ENCODE measurements at places on chromosomes 13 and 19.

DNA sequence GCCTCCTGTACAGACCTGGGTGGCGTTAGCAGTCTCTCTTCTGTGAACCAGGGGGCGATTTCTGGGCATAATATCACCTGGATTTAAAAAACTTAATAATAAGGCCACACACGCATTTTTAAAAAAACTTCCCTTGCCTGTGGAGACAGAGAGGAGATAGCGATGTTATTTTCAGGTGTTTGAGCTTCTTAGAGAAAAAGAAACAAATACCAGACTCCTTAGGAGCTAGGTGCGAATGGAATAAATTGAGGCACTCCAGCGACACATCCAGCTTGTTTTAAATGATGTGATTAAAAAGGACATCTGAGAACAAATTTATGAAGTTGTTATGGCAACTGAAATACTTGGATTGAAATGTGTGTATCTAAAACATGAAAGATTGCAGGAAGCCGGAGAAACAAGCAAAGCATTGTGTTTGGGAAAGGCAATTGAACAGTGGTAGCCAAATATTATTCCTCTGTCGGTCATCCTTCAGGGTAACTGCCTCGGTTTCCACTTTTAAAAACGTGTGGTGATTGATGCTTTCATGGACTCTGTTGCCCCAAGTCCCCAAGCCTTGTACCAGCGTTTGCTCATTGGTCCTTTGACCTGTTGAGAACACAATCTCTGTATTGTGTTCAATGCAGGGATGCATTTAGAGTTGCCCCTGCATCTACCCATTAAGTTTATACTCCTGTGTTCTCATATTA is 158.7 kb downstream of the TM9SF2 start:
- no peak for DNase-seq

- DNase-seq, result no peak
These were observed 766.4 kb downstream of the GPC5 start for GRCh38 chr13:92164822-92165221.

DNA sequence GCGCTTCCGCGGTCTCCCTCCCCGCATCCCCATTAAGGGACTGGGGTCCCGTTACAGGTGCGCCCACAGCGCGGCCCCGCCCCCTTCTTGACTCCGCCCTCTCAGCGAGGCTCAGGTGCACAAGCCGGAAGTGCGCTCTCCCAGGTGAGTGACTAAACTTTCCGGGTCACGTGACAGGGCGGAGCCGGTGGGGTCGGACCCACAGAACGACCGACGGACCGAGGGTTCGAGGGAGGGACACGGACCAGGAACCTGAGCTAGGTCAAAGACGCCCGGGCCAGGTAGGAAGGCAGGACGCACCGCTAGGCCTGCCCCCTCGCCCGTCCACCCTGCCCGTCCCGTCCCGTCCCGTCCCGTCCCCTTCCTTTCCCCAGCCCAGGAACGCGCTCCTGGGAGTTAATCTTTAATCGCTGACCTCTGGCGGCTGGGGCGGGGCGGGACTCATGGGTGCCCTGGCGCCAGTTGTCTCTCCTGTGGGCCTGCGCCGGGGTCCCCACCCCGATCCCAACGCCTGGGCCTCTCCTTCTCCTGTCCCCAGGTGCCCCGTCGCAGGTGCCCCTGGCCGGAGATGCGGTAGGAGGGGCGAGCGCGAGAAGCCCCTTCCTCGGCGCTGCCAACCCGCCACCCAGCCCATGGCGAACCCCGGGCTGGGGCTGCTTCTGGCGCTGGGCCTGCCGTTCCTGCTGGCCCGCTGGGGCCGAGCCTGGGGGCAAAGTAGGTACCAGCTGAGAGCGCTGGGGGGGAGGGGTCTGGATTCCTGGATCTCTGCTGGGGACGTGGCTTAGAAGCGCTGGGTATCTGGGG is at the start of gene CRB3:
Gene CRB3 (plus strand): TSS at position 202 of the 804 bp plus-strand sequence. CDS start 431 bp downstream, at position 633.
- DNase-seq, result no peak

GRCh38 chr13:35964863-35965180 is 166.4 kb downstream of the DCLK1 start:
- DNase-seq, result no peak

GRCh38 chr19:407511-408440 is 1.2 kb downstream of the C2CD4C start:
- DNase-seq, result no peak

DNA sequence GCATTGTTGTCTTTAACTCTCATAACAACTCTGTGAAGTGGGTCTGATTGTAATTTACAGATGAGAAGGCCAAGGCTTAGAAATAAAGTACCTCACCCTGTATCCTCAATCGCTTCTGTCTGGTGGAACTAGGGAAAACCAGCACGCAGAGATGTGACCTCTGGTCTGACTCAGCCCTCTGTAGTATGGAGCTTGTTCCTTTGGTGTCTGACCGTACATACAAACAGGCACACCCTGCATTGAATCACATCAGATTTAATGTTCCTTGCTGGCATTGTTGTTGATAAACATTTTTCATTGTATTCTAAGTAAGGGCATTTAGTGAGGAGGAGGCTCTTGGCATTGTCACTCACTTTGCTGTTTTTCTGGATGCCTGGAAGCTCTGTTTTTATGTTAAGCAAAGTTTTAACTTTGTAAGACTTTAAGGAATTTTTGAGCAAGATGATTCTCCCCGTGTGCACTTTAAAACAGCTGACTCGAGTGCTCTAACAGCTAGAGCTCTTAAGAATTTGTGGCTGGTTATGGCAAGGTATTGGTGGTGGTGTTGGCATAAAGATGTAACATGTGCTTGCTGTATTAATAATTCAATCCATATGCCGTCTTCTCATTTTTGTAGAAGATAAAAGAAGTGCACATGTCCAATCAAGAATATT is 89.0 kb upstream of the SPATA13 start:
- no peak for DNase-seq

DNA sequence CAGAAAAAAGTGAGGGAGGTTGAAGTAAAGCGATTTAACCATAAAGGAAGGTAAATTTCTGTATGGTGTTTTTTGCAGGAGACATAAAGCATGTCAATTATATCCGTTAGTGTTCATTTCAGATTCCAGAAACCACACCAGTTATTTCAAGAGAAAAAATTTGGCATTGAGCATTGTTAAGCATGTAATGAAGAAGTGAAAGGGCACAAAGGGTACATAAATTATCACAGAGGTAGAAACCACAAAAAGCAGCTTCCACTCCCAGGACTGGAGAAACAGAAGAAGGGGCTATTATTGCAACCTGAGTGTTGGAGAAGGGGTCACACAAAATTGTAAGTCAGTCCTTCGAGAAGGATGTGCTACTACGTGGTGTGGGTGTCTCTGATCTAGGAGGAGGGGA is 72.2 kb upstream of the DACH1 start:
- DNase-seq, result no peak

DNA sequence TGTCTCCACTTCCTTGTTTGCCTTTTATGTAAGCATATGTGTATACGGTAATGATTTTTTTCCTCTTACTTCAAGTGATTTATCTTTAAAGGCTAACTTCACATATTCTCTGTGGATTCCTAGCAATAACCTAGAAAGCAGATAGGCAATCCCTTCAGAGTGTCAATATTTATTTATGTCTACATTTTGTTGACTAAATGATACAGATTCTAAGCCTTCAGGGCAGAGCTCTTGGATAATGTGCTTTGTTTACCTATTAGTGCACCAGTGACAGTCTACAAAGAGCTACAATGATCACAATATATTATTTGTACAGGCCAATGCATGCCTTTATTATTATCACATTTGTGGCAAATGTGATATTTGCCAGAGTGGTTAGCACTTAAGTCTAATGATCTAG is 406.2 kb downstream of the EFNB2 start:
- no peak for DNase-seq

- no peak for DNase-seq
These were observed 1.1 kb upstream of the PPP1R12C start for GRCh38 chr19:55118401-55118991.

DNA sequence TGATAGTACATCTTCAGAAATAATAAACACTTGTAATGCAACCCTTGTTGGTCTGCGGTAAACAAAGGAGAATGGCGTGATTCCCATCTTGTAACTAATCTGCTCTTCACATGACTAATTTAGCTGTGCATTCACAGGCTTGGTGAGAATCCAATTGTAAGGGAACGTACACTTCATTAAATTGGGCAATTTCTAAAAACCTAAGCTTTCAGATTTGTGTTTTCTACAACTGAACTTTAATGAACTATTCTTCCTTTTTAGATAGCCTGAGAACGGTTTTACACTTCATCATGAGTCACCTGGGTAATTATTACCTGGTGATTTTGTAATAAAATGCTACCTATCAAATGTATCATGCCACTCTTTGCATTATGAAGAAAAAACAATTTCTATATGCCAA is 306.9 kb downstream of the KLF5 start:
- no peak for DNase-seq

DNA sequence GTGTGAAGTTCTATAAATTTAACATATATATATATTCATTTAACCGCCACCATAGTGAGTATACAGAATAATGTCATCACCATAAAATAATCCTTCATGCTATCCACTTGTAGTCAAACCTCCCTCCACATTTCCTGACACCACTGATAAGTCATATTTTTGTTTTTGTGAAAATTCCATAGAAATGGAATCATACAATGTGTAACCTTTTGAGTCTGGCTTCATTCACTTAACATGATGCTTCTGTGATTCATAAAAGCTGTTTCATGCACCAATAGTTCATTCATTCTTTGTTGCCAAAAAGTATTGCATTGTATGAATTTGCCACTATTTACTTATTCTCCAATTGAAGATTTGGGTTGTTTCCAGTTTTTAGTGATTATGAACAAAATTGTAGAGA is 497.5 kb upstream of the PCDH20 start:
- DNase-seq, result no peak

- no peak for DNase-seq
These were observed 108.4 kb downstream of the KLF5 start for GRCh38 chr13:73167028-73167820.

DNA sequence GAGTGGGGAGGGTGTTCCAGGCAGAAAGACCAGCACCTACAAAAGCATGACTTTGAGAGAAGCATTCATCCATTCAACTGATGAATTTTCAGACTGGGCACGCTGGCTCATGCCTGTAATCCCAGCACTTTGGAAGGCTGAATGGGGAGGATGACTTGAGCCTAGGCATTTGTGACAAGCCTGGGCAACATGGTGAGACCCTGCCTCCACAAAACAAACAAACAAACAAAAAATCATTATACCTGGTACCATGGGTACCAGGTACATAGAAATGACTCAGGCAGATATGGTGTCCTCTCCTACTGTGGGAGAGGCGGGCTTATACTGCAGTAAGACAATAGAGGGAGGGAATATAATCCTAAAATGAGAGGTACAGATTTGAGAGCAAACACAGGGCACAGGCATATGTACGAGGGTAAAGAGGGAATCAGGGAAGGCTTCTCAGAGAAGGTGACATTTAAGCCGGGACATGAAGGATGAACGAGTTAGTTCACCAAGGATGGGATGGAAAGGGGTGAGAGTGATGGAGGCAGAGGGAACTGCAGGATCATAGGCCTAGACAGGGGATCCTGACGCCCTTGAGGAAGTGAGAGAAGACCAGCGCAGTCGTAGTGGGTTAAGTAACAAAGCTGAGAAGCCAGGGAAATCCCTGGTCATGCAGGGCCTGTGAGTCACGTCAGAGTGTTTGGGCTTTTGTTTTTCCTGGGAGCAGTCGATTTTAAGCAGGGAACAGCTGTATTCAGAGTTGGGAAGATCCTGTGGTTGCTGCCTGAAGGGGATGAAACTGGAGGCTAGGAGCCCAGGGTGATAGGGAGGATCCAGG is 2.9 kb downstream of the CYP2S1 start:
- DNase-seq, result no peak

GRCh38 chr13:42099962-42100675 is 51.7 kb downstream of the DGKH start:
- no peak for DNase-seq

DNA sequence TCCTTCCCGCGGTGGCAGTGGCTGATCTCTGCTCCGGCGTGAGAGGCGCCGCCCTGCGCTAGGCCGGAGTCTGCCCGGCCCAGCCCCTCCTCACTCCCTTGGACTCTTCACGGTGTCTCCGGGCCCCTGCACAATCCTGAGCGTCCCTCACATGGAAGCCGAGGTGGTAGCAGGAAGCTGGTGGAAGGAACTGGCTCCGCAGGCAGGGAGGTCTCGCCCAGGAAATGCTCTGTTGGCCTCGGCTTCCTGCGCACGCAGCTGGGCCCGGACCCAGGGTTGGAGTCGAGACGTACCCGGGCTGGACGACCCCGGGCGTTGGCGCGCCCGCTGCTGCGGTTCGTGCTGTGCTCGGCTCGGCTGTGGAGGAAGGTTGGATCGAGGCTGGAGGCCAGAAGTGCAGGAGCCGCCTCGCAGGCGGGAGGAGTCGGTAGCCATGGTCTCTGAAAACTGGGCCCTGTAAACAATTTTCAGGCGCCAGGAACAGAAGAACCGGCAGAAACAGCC is 46.3 kb downstream of the ZNF724 start:
- no peak for DNase-seq

DNA sequence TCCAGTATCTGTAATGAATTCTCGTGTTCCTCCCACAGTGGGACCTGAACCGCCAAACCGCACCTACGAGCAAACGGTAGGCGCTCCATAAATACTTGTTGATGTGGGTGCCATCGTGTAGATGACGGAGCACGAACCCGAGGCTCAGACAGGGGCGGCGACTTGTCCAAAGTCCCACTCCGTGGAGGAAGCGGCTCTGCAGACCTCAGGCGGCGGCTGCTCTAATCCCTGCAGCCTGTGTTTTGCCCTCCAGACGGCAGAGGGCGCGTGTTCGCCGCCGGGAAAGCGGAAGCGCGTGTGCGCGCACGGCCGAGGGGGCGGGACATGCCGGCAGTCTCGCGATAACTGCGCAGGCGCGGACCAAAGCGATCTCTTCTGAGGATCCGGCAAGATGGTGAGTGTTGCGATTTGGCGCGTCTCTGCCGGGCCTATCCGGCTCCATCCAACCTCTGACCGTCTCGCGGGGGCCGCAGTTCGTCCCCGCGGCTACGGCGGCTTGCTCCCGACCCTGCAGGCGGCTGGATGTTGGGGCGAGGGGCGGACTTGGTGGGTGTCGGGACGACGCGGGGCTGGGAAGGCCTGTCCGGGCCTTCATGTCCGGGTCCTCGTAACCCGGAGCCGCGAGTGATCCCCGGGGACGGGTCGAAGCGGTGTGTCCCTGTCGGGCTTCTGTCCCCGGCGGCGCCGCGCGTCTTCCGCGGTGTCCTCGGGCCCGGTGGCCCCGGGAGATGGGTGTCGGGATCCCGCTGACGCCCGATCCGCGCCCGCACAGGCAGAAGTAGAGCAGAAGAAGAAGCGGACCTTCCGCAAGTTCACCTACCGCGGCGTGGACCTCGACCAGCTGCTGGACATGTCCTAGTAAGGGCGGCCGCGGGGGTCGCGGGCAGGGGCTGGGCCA is at the start of gene RPS15:
Gene RPS15 (plus strand): TSS at position 362 of the 898 bp plus-strand sequence. CDS start 30 bp downstream, at position 392.
- peak; percentile 78 for DNase-seq

DNA sequence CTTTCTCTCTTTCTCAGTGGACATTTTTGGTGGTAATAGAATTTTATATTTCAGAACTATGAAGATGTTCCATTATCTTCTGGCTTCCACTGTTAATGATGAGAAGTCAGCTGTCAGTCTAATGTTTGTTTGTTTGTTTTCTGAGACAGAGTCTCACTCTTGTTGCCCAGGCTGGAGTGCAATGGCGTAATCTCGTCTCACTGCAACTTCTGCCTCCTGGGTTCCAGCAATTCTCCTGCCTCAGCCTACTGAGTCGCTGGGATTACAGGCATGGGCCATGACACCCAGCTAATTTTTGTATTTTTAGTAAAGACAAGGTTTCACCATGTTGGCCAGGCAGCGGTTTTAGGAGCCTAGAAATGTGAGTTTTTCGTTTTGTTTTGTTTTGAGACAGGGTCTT is 4.7 kb downstream of the ZNF317 start:
- DNase-seq, result no peak
